Urothelium cell line (cell line): ENCODE measurements at places on chromosomes 11 and 22.

DNA sequence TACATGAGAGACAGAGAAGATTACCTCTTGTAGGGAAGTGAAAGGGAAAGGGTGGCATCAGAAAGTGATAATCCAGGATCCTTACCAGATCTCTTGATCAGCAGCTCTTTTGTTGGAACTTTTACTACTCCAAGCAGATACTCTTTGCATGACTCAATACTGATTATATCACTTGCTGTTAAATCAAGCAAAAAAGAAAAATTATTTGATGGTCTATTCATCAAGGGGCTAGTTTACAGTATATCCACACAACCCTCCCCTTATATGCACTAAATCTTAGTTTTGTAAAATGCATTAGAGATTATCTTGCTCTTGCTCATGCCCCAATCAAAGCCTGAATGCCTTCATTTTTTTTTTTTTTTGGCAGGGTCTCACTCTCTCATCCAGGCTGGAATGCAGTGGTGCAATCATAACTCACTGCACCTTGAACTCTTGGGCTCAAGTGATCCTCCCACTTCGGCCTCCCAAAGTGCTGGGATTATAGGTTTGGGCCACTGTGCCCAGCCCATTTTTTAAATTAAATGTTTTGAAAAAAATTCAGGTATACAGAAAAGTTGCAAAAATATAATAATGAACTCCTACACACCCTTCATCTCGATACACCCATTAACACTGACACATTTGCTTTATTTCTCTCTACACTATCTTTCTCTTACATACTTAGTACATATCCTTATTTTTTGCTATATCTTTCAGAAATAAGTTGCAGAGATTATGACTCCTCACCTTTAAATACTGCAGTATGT is 76.1 kb upstream of the UCP3 start:
- DNase-seq, result no peak

- no peak for DNase-seq
These were observed 1404.2 kb downstream of the BRD1 start for GRCh38 chr22:48423481-48423911.

DNA sequence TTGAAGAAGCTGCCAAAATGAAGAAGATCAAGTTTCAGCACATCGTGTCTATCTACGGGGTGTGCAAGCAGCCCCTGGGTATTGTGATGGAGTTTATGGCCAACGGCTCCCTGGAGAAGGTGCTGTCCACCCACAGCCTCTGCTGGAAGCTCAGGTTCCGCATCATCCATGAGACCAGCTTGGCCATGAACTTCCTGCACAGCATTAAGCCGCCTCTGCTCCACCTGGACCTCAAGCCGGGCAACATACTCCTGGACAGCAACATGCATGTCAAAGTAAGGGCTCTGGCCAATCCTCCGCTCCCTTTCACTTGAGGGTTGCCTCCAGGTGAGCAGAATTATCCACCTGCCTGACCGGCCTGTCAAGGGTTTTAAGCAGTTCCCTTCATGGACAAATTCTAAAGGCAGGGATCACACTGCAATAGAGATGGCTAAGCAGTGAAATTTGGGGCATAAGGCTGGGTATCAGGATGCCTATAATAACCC is 6.0 kb downstream of the ANKK1 start:
- DNase-seq, result no peak

GRCh38 chr11:118975771-118976709 is 4.5 kb downstream of the FOXR1 start:
- DNase-seq, result no peak

DNA sequence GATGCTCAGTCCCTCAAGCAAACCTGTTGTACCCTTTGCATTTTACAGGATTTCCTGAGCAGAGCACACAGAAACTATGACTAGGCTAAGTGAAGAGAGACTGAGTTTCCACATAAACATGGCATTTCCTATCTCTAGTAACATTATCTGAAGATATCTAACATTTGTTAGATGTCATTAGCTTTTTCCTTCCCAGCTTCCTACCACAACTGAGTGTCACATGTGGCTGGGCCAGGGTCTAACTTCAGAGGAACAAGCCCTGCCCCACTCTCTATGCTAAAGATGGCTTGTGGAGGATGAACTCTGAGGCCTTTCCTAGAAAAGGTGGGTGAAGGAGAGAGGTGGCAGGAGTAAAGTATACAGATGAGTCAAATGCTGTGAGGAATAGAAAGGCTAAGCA is 16.5 kb downstream of the C22orf42 start:
- no peak for DNase-seq

DNA sequence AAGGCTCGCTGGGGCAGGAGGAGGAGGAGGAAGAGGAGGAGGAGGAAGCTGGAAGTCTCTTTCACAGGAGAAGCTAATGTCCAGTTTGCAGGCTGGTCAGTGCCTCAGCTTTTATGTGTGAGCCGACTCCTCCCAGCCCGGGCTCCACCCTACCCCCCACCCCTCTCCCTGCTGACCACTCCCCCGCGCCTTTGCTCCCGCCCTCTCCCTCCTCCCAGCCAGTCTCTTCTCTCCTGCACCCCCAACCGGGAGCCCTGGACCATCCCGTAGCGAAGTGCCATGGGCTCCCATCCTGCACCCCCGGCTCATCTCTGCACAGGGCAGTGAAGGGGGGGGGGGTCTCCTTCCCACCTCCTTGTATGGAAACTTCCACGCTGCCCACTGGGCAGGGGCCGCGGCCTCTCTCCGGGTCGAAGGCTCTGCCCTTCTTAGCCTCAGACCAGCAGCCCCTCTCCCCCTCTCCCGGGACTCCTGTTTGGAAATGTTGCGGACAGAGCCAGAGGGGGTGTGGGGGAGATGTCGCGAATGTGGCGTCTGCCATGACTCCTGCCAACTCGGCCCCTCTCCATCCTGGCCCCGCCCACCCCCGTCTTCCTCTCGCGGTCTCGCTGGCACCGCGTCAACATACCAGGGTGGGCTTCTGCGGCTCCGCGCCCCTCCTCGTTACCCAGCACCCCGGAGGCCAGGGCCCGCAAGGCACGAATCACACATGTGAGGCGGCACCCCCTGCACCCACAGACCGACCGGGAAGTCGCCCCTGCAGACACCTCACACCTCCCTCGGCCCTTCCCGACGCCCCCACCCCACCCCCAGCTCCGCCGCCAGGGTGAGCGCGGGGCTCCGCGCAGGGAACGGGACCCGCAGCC is 1.8 kb downstream of the IGF2 start:
- peak; percentile 76 for DNase-seq

GRCh38 chr22:28817919-28818859 is 17.8 kb upstream of the XBP1 start:
- no peak for DNase-seq

DNA sequence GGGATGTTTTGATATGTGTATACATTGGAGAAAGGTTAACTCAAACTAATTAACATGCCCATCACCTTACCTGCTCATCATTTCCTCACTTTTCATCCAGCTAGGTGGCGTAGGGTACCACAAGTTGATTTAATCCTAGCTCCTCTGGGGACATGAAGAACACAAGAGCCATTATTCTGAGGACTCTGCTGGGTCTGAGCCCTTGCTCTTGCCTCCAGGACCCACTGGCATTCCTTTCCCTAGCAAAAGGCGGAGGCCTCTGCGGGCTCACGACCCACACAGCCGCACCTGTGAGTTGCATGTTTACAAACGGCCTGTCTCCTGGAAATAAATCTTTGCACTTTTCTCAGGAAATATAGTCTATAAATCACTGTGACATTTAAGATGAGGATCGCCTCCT is 871.9 kb downstream of the TBC1D22A start:
- DNase-seq, result no peak

GRCh38 chr22:45994491-45995404 is 17.8 kb upstream of the WNT7B start:
- peak; percentile 85 for DNase-seq
